ENCODE measurements at places on chromosomes 5 and 9.
A peak's percentile ranks its signal among the peaks of the same experiment; 100 is the strongest.

DNA sequence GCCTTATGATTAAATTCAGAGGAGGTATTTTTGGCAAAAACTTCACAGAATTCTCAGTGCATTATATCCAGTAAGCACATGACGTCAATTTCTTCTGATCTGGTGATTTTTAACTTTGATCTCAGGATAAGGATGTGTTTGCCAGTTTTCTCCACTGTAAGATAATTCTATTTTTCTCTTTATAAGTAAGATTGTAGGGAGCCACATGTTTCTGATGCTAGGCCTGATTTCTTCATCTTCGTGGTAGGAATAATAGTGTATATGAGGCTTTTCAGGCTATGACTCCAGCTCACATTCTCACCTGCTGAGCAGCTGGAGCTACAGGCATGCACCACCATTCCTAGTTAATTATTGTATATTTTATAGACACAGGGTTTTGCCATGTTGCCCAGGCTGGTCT, 32.1 kb upstream of the LMNB1 start:
- no peak for DNase-seq

DNA sequence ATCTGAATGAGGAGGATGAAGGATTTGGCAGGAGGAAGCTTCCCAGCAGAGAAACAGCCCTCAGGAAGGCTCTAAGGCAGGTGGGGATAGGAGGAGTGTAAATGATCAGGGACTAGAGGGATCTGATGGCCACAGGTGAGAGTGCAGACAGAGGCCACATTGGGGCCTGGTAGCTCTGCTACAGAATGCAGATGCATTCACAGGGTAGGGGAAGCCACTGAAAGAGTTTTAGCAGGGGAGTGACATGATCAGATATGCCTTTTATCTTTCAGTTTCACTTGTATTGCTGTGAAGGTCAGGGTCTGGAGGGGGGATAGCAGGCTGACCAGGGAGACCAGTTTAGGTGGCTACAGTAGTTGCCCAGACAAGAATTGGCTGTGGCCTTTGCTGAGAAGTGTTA, 3.0 kb downstream of the TXNDC15 start:
- no peak for DNase-seq

DNA sequence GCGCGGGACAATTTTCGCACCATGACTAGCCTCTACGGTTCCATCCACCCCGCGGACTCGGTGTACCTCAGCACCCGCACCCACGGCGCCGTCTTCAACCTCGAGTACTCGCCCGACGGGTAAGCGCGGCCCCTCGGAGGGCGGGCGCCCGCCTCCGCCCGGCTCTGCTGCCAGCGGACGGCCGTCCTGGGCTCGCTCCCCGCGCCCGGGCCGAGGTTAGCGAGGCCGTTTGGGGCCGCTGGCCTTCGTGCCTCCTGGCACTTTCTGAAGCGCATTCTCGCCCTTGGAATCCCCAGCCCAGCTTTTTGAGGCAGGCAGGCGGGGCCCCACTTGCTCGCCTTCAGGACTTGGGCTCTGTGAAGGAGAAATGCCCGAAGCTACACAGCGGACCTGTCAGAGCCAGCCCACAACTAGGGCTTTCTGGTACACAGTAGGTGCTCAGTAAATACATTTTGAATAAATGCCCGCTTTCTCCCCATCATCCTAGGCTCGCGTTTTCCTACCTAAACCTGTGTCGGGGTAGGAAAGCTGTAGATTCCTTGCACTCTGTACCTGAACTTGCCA, 772 bp downstream of the DCAF10 start:
- DNase-seq, result peak; percentile 28

GRCh38 chr5:119332208-119332607, 23.6 kb upstream of the TNFAIP8 start:
- no peak for DNase-seq

DNA sequence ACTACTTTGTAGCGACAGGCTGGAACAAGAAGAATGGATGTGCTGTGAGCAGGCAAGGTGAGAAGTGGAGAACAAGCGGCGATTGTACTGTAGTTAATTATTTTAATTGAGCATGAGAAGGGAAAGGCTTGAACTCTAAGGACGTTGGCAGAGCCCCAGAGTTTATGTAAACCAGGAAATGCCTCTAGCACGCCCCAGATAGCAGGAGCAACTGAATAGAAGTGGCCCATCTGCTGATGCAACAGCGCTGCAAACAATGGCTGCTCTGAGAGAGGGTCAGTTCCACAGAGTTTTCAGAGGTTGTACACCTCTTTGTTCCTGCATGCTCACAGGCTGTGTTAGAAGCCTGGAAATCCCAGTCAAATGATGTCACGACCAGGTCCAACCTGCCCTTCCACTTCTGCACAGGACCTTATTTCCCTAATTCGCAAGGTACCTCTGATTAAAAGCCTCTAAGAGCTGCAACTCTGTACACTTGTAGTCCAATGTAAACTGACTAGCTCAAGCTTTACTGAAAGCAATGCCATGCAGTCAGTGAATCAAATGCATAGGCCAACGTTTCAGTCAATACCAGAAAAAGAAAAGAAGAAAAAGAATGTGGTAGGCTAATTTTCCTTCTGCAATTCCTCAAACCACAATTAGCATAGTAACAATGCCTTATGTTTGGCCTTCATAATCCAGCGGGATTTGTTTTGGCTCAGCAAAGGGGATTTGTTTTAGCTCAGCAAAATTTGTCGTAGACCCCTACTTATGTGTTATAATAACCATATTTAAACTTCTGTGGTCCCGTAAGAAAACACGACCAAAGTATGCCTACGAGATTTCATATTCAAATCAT, 119.6 kb upstream of the RETREG1 start:
- DNase-seq, result no peak

GRCh38 chr9:113948891-113949570, 72.9 kb downstream of the ZNF618 start:
- DNase-seq, result no peak

DNA sequence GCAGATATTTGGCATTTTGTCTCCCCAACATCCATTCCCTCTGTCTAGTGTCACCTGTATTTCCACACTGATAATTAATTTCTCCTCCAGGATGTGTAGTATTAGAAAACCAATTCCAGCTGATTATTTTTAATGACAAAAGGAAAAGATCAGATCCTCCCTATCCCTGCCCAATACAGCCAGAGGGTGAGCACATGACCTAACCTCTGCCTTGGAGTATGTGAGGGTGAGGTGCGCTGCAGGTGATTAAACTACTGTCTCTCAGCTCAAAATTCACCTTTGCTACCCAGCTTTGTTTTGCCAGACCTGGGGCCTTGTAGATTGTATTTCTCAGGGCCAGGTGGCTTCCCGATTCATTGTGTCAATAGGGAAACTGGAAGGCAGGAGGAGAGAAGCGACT, 402.1 kb downstream of the PRELID2 start:
- no peak for DNase-seq

DNA sequence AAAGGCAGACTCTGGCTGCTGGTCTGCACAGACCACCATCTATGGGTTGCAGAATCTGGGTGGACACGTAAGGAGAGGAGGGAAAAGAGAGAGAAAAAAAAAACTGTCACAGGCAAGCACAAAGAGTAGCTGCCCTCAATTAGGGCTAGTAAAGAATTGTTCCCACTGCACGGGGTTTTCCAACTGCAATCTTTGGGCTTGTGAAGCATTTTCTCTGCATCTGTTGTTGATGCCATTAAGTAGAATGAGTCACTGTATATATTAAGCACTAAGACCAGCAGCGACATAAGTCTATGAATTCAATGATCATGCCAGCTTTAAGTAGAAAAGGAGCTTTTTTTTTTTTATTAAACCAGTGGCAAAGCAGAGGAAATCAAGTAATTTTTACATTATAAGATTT, 40.2 kb downstream of the MED10 start:
- DNase-seq, result no peak

GRCh38 chr9:80873861-80874260, 815.5 kb downstream of the TLE1 start:
- no peak for DNase-seq

Data from stimulated activated CD4-positive, alpha-beta T cell treated with anti-CD3 and anti-CD28 coated beads, Interleukin-12 subunit alpha, Interleukin-12 subunit beta, amount 100 ng/mL, for 24 hours (primary cell).